Renal pelvis (tissue), 12 donors: ENCODE measurements at places on chromosomes 6 and 20. TPM values are rescaled to one million over a fixed set of nuclear protein-coding genes. Genes with fewer than 3 reads are reported as not detected.

Gene DLK2
- polyA plus RNA-seq: 1.6 TPM

GRCh38 chr6:10138917-10139316 is 276.0 kb downstream of the TFAP2A start:
- DNase-seq: no peak

DNA sequence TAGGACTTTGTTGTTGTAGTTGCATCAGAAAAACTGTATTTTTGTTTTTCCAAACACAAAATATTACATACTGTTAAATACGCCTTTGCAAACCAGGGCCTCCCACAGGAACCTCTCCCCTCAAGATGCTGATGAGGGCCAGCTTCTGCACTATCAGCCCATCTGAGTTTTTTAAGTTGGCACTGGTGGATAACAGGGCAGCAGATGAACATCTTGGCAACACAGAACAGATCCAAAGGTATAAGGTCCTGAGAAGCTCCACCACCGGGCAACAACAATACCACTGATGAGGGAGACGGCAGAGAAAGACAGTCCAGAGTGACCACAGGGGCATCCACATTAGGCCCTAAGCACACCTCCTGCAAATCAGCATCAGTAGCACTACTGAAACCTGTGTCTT is 177.7 kb downstream of the DLL1 start:
- no peak for DNase-seq

Gene HLA-DQB1
- 10.6 TPM for polyA plus RNA-seq

GRCh38 chr6:119347466-119348095 is 2.0 kb downstream of the MAN1A1 start:
- DNase-seq: no peak

- no peak for DNase-seq
Observed at GRCh38 chr6:161547617-161548016, 273.8 kb upstream of the AGPAT4 start.

DNA sequence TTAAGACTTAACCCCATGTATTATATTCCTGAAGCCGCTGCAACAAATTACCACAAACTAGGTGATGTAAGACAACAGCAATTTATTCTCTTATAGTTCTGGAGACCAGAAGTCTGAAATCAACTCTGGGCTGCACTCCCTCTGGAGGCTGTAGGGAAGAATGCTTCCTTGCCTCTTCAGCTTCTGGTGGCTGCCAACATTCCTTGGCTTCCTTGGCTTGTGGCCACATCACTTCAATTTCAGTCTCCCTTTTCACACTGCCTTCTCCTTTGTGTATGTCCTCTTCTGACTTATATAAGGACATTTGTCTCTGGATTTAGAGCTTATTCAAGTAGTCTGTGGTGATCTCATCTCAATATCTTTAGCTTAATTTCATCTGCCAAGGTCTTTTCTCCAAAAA is 141.6 kb downstream of the DHX35 start:
- DNase-seq: no peak

Gene NRN1
- 6.3 TPM for polyA plus RNA-seq

DNA sequence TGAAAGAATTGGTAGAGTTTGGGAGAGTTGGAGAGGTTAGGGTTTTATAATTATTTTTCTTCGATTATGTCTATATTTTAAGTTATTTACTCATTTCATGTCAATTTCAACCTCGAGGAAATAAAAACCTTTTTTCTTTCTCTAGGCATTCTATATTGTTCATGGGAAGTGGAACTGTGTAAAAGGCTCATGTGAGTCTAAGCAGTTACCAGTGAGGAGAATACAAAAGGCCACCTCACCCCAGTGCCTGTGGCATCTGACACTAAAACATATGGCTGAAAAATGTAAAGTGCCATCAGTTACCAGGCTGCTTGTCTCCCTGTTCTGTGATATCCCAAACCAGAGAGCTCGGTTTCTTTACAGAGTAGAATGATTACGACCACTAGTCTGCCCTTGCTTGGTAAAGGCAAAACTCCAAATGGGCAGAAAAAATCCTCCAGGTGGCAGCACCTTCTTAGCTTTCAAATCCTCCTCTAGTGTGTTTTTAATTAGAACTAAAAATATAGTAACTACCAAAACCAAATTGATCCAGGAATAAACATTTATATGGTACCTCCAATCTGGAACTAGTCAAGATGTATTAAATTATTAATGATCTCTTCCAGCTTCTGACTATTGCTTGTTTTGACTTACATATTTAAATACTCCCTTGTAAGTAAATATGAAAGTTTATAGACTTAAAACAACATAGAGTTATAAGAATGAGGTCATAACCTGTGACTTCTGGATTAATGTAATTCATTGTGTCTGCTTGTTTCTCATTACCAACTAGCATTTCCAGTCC is 122.6 kb upstream of the MCHR2 start:
- peak; percentile 67 for DNase-seq

- no peak for DNase-seq
Observed at GRCh38 chr6:34172961-34173775, 27.3 kb upstream of the GRM4 start.
